ENCODE measurements at places on chromosomes 4 and X.

- DNase-seq, result no peak
Measured at GRCh38 chr4:177185579-177185978, 124.1 kb upstream of the NEIL3 start.

DNA sequence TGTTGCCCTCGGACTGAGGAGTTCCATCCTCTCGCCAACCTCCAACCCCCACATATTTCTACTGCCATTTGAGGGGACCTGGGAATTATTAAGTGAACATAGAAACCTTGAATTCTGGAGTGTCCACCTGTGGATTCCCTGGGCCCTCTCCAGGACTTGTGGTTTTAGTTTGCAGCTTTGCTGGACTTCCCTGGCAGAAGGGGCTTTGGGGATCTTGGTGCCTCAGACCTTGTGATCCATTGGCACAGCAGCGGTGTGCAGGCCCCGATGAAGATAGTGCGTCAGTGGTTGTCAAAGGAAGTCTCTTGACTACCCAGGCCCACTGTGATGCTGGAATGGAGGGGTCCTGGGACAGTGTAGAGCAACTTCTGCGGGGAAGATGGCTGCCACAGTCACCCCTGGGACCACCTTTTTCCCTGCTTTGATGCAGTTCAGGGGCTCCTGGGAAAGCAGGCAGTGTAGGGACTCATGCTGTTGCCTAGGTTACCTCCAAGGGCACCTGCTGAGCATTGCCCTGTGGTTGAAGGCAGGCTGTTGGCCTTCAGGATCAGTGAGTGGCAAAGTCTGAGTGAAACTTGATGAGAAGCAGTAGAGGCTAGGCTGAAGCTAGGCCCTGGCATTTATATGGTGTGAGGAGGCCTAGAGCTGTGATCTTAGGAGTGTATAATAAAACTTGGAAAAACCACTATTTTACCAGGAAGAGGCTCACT lies 2.2 kb downstream of the SLC16A2 start:
- DNase-seq, result no peak

DNA sequence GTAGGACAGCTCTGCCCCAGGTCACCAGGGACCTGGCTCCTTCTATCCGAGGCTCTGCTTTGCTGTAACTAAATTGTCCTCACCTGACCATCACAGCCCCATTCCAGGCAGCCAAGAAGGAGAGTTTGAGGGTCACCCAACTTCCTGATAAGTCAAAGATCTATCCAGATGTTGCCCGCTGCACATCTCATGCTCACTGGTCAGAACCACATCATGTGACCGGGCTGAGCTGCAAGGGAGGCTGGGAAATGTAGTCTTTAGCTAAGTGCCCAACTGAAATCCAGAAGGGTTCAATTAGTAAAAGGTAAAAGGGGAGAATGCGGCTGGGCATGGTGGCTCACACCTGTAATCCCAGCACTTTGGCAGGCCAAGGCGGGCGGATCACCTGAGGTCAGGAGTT lies 18.4 kb downstream of the HMX1 start:
- DNase-seq, result no peak

- no peak for DNase-seq
Measured at GRCh38 chrX:108590496-108590895, 145.9 kb downstream of the IRS4 start.

- no peak for DNase-seq
Measured at GRCh38 chrX:35351795-35352483, 409.3 kb downstream of the FAM47B start.

GRCh38 chr4:17636341-17636695 lies 21.9 kb downstream of the MED28 start:
- no peak for DNase-seq

- DNase-seq, result no peak
Measured at GRCh38 chr4:55499495-55499894, 47.2 kb downstream of the CLOCK start.

DNA sequence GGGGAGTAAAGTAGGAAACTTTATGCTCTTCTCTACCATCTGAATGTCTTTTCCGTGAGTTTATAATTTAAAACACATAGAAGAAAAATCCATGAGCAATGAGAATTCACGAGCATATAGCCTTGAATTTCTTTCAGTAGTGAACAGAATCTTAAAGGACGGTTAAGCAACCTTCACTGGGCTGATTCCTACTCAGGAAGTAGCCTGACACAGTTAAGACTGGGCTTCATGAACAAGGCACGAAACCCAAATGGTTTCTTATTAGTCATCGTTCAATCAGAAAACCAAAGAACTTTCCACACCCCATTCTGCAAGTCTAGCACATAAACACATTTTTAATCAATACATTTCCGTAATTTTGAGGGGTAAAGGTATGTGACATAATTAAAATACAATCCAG lies 95.8 kb downstream of the SH3KBP1 start:
- DNase-seq, result no peak

- no peak for DNase-seq
Measured at GRCh38 chrX:139739138-139739537, 31.2 kb upstream of the MCF2 start.

- DNase-seq, result no peak
Measured at GRCh38 chr4:15294832-15295231, 133.0 kb upstream of the C1QTNF7 start.

DNA sequence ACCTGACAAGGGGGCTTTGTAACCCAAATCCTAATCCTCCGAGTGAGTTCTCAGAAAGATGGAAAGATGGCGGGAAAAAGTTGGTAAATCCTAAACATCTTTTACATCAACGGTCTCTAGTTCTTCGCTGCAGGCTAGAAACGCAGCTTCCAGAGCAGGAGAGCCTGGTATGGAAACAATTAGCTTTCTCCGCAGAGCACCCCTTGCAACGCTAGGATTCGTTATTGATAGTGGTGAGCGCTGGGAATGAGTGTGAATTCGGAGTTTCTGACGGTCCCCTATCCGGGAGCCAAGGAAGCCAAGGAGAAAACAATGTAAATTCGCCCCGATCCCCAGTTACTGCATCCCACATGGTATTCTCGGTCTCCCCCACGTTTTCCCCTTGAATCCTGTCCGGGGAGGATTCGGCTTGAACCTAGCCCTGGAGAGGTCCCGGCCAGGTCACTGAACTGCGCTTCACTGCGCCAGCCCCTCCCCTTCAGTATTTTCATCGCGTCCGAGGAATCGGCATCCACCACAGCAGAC lies 4.7 kb upstream of the NEUROG2 start:
- DNase-seq, result no peak

DNA sequence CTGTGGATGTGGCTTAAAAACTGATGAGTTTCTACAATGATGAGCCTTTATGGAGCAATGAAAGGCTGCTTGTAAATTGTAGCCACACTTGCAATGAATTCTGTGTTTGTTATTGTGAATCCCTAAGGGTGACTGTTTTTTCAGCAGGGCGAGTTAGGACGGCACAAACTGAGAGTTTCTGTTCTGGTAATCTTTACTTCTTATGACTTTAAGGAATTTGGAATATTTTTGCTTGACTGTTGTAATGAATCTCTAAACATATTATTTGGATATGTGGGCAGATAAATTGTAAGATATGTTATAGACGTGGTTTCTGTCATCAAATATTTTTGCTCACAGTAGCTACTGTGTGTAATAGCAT lies 22.2 kb downstream of the RBPJ start:
- DNase-seq, result no peak

- DNase-seq, result no peak
Measured at GRCh38 chr4:145589916-145590702, 29.1 kb upstream of the MMAA start.

GRCh38 chr4:55468724-55469123 lies 73.0 kb downstream of the TMEM165 start:
- no peak for DNase-seq

DNA sequence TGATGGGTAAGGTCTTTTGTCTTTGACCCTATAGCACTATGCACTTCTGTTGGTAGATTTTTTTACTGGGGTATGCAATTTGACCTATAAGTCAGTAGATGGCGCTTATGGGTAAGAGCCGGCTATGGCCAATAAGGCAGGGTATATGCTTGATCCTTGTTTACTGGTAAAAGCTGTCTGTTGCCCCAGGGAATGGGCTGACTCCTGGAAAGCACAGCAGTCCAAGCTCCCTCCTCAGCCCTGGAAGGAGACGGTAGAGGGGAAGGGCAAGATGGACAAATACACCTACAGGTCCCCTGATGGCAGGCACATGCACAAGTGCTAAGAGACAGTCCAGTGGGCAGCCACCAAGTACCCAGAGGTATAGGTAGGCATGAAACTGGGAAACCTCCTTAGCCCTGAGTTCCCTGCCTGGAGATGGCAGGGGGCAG lies 63.7 kb downstream of the ADAMTS3 start:
- DNase-seq, result peak; percentile 11

DNA sequence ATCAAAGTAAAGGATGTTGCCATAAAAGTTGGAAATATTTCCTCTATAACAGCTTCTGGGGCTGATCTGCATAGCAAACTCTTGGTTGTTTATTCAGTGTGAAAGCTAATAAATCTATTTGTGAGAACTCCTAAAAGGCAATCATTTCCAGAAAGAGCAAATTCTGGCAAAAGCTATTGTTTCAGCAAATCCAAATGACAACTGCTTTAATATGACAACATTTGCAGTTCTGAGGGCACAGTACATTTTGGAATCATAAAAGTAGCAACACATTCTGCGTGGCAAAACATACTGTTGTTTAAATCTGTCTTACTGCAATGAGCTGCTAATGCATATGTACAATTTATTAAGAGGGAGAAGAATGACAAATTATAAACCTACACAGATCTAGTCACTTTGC lies 818.1 kb downstream of the FSTL5 start:
- DNase-seq, result no peak

- DNase-seq, result no peak
Measured at GRCh38 chrX:51336584-51336983, 4.0 kb downstream of the NUDT10 start.

DNA sequence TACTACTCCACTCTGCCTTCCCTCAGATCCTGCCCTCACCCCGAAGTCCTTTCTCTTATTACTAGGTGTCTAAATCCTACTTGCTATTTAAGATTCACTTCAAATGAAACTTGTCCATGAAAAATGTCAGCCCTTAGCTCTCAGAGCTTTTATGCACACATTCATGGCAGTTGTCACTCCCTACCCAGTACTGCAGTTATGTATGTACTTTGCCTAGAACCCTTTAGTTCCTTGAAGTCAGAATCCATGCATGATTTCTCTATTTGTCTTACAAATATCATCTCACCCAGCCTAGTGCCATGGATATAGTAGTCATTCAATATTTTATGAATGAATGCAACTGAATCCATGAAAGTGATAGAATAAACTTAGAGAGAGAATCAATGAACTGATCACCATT lies 3.3 kb upstream of the EPGN start:
- no peak for DNase-seq

DNA sequence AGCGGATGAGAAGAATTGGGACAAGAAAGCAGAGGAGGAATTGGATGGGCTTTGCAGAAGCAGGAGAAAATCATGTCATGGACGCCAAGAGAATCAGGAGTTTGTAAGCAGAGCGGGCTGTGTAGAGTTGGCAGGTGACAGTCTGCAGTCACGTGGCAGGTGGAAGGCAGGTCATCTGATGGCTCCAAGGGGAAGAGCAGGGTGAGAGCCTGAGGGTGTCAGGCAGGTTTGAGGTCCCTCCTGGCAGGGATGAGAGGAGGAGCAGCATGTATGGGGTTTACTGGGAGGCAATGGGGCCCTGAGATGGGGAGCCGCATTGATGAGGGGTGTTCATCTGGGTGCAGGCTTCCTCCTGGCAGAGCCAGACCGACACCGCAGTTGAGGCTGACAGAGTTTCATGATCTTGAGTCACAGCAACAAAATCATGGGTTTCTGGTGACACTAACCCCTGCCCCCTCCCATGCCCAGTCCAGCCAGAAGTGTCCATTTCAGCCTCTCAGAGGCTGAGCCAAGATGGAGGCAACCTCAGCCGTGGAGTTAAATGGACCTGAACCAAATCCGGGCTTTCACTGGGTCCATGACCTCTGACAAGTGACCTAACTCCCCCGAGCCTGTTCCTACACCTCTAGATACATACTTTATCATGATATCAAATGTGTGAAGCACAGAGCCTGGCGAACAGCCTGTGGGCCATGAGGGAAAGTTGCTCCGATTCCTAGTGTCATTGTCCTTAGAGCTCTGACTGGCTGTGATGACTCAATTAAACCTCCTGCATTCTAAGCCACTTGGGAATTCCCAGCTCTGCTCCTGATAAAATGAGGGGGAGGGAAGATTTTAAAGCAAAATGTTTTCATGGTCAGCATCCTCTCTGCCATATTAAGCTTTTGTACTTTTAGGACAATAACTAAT lies 36.1 kb downstream of the EVC start:
- no peak for DNase-seq

DNA sequence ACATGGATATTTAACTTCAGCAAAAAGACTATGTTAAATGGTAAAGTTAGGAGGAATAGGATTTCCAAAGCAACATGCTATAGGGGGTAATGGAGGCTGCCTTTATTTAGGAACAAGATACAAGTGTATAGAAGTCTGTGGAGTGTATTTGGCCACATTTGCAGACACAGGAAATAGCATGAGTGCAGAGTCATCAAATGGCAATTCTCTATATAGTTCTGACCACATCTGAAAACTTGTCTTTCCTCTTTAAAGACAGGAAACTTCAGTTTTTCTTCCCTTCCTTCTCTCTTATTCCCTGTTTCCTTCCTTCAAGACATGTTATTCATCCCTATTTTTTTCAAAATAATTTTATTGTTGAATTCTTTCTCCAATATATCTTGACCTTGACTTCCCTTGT lies 119.3 kb upstream of the PITX2 start:
- no peak for DNase-seq

- DNase-seq, result peak; percentile 29
Measured at GRCh38 chr4:69830560-69831269, 29.2 kb downstream of the SULT1E1 start.

DNA sequence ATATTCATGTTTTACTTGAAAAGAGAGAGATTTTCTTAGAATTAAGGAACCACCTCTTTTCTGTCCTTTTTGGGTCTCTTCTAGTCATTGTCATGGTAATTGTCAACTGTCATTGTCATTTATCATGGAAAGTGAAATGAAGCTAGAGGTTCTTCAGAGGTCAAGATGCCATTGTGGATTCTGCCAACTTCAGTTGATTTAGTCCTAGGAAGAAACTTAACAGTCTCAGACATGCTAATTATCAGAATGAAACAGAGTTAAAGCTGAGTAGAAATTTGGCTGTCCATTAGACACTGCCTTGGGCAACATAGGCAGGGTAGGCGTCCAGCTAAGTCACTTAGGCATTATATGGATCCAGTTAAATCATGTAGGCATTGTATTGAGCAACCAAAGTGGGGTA lies 796.1 kb upstream of the ADGRL3 start:
- DNase-seq, result no peak

DNA sequence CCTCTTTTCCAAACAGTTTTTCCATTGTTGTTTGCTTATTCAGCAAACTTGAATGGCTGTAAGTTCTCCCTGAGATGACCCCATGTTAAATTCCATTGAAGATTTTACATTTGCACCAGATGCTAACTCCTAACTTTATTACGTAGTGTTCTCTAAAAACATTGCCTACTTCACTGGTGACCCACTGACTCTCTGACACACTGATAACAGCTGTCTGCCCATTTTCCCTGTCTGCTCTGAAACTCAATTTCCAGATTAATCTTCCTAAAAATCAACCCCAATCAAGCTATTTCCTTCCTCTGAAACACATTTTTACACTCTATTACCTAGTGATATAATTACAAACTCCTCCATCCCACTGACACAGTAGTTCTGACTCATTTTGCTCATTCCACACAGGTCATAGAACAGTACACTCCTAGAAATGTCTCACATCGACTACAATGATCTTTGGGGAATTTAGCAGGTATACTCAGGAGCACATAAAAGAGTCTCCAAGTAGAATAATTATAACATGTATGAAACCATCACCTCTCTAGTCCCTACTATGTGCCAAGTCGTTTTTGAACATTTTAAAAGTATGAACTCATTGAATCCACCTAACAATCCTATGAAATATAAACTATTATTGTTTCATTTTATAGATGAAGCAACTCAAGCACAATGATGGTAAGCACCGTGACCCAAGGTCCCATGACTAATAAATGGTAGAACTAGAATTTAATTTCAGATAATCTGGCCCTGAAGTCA lies 210.9 kb downstream of the SLIT2 start:
- no peak for DNase-seq
